MV-4-11 (cell line): ENCODE measurements at places on chromosomes 1 and 21.
A peak's percentile ranks its signal among the peaks of the same experiment; 100 is the strongest.

- DNase-seq = peak; percentile 4
Measured at GRCh38 chr1:172654535-172654934, 4.4 kb upstream of the FASLG start.

- peak; percentile 13 for DNase-seq
Measured at GRCh38 chr1:88060112-88060673, 623.9 kb upstream of the PKN2 start.

- no peak for DNase-seq
Measured at GRCh38 chr1:181632492-181632891, 149.2 kb downstream of the CACNA1E start.

- peak; percentile 44 for DNase-seq
Measured at GRCh38 chr1:23594927-23595353, 35.6 kb upstream of the ID3 start.

DNA sequence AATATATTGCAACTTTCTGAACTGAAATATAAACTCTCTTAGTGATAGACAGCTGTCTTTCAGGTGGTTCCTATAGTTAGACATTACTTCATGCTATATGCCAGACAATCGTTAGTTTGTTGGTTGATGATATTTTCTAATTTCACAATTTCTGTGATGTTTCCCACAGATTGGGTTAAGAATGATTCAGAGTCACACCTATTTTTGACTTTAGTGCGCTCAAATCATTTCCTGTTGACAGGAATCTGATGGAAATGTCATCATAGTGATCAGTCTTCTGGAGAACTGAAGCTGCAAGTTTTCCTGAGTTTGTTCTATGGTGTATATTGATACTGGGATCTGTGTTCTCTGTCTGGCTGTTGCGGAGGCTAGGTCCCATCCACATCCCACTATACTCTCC is 119.7 kb downstream of the C1orf21 start:
- no peak for DNase-seq

GRCh38 chr1:89758156-89758555 is 62.7 kb upstream of the LRRC8D start:
- peak; percentile 64 for DNase-seq

DNA sequence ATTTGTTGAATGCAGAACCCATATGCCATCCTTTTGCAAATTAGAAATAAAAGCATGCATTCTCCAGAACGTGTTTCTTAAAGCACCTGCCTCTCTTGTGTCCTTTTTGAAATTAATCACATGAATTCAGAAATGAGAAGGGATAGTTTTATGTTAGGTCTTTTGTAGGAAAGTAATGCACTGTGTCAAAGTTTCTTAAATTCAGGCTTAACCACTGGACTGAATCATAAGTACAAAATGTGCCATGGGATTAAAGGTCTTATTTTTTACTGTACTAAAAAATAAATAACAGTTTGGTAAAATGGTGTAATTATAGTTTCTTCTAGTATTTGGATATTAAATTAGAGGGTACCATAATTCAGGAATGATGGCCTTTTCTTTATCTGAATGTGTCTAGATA is 290.1 kb upstream of the USP25 start:
- DNase-seq = no peak

DNA sequence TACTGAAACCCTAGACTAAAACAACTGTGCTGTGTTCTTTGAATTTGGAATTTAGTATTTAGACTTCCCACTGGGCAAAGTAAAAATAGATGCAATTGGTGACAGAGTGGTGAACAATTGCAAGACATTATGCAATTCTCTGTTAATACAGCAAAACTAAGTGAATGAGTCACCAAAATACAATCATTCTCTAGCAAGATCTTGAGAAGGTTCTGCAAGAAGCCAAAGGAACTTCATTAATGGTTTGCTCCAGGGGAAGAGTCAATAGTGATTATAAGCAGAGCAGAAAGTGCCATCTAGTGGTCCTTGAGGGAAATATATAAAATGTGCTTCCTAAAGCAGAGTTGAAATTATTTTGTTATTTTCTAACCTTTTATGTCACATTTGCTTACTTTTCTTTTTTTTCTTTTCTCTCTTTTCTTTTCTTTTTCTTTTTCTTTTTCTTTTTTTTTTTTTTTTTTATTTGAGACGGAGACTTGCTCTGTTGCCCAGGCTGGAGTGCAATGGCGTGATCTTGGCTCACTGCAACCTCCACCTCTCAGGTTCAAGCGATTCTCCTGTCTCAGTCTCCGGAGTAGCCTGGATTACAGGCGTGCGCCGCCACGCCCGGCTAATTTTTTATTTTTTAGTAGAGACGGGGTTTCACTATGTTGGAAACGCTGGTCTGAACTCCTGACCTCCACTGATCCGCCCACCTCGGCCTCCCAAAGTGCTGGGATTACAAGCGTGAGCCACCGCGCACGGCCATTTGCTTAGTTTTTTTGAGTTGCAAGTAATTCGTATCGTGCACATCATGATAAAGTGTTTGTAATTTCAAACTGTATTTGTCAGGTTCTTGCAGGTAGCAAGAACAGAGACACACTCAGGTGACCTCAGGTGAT is 99.2 kb downstream of the CTH start:
- peak; percentile 90 for DNase-seq

DNA sequence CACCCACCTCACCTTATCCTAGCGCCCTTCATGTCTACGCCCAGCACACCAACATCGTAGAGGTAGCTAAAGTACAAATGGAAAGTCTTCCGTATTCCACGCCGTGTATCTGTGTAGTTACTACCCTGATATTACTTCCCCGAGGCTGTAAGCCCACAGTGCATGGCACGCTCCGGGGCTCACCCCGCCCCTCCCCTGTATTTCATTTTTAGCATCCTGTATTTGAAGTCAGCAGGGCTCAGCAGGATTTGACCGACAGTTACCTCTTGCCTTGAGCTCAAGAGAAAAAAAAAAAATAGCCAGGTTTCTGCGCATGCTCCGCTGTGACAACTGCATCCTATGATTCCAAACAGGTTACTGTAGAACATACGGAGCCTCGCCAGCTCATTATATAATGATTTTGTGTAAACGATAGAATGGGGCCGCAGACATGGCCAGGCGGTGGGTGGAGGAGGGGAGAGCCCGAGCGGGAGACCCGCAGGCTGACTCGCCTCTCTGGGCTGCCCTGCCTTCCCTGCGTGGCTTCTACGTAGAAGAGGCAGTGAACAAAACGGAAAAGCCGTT is 1.3 kb downstream of the ABCG1 start:
- peak; percentile 32 for DNase-seq

GRCh38 chr1:87318806-87319205 is 9.9 kb upstream of the LMO4 start:
- no peak for DNase-seq

GRCh38 chr21:19433623-19434022 is 1030.0 kb upstream of the TMPRSS15 start:
- no peak for DNase-seq

GRCh38 chr1:174990382-174990999 is 9.3 kb upstream of the CACYBP start:
- DNase-seq = peak; percentile 40

GRCh38 chr1:246497331-246497915 is 9.7 kb downstream of the SMYD3 start:
- peak; percentile 68 for DNase-seq

DNA sequence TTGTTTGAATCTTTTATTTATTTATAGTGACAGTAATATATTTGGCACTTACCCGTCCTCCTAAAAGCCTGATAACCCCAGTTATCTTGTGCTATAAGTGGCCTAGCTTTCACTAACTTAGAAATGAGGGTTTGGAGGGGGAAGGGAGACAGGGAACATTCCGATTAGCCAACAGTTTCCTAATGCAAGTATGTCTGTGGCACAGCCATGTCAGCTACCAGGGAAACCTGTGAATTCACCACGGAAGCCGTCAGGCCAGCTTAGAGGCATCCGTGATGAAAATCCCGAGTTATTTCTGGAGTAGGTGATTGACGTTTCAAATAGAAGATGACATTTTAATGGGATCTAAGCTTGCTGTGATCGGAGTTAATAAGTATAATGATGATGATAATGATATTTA is 39.4 kb upstream of the BCL10 start:
- DNase-seq = no peak
